ENCODE measurements at places on chromosomes 13 and 19.
A peak's percentile ranks its signal among the peaks of the same experiment; 100 is the strongest.

- DNase-seq: no peak
Observed at GRCh38 chr19:12996406-12997094, 1.3 kb downstream of the NFIX start.

DNA sequence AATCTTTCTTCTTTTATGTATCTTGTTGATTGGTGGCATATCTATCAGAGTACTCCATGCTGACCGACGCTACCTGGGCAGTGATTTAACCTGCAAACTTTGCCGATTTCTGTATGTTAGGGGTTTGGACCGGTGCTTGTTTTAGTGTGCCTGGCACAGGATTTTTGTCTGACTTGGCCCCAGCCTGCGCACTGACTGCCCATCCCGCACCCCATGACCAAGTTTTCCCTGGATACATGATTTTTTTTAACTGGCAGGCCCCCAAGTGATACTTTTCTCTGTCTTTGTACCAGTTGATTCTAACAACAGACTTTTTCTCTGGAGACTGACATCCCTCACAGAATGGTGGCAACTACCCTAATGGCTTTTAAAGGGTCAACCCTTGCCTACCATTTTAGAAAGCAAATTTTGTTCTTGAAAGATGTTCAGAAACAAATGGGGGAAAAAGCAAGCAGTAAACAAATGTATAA is 69.0 kb upstream of the C1QTNF9B start:
- DNase-seq: no peak

DNA sequence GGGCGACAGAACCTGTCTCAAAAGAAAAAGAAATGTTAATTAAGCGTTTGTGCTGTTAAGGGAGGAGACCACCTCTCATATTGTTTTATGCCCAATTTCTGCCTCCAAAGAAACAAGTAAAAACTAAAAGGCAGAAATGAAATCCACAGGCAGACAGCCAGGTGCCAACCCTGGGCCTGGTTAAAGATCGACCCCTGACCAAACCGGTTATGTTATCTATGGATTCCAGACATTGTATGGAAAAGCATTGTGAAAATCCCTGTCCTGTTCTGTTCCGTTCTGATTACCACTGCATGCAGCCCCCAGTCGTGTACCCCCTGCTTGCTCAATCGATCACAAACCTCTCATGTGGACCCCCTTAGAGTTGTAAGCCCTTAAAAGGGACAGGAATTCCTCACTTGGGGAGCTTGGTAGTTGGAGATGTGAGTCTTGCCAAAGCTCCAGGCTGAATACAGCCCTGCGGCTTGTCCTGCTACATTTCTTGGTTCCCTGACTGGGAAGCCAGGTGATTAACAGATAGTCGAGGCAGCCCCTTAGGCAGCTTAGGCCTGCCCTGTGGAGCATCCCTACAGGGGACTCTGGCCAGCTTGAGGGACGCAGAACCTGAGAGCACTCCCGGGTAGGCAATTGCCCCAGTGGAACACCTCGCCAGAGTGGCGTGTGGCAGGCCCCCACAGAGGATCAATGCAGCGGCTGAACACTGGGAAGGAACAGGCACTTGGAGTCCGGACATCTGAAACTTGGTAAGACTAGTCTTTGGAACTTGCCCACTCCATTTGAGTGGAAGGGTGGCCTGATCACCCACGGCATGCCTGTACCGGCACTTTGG is 748 bp upstream of the ZNF552 start:
- no peak for DNase-seq

DNA sequence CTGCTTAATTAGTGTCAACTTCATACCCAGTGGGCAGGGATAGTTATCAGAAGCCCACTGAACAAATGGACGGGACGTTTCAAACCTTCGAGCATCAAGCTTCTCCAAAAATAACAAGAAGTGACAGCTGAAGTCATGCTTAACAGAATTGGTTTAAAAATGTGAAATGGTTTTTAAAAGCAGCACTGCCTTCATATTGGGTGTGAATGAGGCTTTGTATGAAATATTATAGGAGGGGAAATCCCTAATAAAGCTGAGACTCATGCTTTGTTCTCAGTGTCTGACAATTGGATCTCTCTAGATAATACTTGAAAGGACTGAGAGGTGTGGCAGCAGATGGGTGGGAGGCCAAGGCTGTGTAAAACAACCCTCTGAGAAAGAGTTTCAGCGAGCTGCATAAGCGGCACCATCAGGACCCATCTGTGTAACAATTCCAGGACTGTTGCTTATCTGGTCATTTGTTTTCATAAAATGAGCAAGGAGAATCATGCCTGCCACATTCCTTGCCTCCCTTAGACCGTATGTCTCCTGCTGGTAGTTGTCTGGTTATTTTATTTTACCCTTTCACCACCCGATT is 667.7 kb downstream of the DIAPH3 start:
- no peak for DNase-seq

DNA sequence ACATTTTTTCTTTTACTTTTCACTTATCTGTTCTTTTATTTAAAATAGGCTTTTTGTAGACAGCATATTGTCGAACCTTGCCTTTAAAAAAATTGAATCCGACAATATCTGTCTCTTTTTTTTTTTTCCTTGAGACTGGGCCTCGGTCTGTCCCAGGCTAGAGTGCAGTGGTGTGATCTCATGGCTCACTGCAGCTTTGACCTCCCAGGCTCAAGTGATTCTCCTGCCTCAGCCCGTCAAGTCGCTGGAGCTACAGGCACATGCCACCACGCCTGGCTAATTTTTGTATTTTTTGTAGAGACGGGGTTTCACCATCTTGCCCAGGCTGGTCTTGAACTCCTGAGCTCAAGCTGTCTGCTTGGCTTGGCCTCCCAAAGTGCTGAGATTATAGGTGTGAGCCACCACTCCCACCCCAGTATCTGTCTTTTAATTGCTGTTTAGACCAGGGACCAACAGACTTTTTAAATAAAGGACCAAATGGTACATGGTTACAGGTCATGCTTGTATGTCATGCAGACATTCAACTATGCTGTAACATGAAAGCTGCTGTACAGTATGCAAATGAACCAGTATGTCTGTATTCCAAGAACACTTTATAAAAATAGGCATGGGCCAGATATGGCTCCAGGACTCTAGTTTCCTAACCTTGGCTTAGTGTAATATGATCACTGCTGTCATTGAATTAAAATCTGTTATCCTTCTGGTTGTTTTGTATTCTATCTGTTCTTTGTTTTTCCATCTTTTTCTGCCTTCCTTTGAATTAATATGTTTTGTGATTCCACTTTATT is 80.3 kb downstream of the GJA3 start:
- no peak for DNase-seq

- no peak for DNase-seq
Observed at GRCh38 chr13:71499944-71500514, 367.0 kb downstream of the DACH1 start.

- DNase-seq: peak; percentile 16
Observed at GRCh38 chr13:28820099-28821051, at the start of gene MTUS2. Gene MTUS2 (plus strand): TSS chr13:28820339.

DNA sequence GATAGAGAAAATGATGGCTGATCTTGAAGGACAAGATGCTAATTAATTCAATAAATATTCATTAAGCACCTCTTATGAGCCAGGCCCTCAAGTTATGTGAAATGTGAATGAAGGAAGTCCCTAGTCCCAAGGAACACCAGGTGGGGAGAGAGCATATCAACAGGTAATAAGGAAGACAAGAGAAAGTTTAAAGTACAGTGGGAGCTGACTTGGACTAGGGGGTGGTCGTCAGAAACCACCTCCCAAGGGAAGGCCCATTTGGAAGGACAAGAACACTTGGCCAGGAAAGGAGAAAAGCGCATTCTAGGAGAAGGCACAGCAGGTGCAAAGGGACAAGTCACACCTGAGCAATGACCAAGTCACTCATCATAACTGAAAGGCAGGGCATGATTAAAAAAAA is 72.7 kb downstream of the DOCK9 start:
- no peak for DNase-seq

GRCh38 chr19:18741124-18742121 is 49.7 kb downstream of the COMP start:
- DNase-seq: no peak

DNA sequence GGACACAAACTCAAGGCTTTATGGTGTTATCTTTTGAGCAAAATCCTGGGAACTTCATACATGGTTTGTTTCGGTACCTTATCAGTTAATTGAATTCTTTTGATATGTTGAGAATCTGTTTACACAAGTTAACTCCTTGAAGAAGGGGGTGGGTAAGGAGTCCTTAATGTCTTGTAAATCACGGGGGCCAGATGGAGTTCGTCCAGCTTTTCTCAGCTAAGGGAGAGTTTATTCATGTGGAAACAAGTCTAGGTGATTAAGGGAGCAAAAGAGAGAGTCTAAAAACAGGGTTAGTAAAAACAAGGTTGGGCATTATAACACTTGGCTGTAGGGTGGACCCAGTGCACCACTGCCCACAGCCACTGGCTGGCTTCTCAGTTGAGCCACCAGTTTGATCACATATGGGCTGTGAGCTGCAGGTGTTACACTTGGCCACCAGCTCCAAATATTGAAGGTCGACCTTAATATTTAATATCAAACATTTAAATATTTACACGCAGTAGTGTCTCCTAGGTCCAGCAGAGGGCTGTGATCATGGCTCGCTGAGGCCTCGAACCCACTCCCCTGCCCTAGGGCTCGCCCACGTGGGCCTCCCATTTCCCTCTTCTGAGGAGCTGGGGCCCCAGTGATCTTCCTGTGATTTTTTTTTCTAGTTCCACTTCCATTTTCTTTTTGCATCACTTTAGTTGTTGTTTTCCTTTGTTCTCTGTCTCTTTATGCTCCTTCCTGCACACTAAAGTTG is 21.0 kb upstream of the ZNF43 start:
- DNase-seq: no peak

GRCh38 chr13:79846386-79846785 is 365.4 kb downstream of the NDFIP2 start:
- no peak for DNase-seq

DNA sequence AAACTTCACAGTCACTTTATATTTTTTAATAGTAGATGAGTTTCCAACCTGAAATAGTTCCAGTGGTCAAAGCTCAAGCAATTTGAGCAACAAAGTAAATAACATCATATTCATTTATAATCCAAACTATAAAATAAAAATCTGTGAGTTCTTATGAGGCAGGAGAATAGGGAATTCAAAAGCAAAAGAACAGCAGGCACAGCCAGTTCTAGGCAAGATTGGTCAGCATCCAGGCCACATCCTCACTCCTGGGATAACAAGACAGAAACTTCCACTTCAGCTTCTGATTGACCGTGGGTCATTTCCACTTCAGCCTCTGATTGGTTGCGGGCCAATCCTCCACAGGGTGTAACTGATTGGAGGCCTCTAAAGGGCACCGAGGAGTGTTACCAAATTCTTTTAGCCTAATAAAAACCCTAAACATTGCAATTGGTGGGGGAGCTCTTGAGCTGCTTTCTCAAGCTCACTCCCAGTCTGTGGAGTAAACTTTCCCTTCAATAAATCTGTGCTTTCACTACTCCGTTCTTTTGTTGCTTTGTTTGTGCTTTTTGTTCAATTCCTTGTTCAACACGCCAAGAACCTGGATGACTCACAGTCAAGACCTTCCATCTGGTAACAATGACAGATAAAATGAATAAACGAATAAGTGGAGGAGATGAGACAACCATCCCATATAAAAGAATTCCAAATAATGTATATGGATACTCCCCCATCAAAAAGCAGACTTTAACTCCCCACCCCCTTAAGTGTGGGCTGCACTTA is 42.6 kb upstream of the AMER2 start:
- DNase-seq: no peak

- no peak for DNase-seq
Observed at GRCh38 chr19:19105365-19106055, 32.8 kb downstream of the TMEM161A start.

GRCh38 chr13:71831716-71832115 is 35.3 kb downstream of the DACH1 start:
- no peak for DNase-seq

DNA sequence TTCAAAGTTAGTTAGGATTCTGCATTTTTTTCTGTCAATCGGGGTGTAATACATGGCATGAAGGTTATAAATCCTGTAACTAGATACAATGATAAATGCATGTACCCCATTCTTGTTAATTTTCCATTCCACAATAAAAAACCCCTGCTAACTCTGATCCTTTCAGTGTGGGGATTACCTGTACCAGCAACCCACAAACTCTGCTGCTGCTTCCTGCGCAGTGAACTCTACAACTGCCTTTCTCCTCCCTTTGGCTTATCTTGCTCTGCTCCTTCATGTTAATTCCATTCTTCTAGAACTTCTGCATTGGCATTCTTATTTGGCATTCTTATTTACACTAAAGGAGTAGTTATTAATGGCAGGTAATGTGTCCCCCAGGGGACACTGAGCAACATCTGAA is 273.1 kb downstream of the KLF12 start:
- DNase-seq: no peak

DNA sequence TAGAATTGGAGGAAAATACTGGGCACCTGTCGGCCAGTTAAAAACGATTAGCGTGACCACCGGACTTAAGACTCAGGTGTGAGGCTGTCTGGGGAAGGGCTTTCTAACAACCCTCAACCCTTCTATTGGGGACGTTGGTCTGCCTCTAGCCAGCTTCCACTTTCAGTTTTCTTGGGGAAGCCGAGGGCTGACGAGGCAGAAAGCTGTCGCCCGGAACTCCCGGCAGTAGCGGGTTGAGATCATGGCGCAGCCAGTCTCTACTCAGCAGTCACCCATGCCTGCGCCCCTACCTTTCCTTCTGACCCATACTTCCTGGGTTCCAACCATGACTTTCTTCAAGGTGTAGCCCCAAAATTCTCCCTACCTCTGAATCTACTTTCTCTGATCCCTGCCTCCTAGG is 1424.1 kb downstream of the SLITRK1 start:
- no peak for DNase-seq

DNA sequence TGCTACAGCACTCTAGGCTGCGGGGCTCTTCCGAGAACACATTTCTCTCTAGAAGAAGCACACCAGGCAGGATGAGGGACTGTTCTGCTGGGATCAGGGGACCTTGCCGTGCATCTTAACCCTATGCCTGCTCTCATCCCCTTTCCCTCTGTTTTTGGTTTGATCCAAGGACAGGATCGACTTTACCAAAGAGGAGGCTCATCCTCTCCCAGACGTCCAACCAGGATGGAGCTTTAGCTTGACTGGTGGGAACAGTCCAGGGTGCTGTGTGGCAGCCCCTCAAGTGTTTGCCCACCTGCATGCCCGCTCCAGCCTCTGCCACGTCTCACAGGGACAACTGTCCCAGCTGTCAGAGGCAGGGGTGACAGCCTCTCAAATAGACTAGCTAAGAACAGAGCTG is 42.3 kb upstream of the KCTD15 start:
- DNase-seq: no peak

- DNase-seq: no peak
Observed at GRCh38 chr19:3333662-3334061, 32.7 kb upstream of the NFIC start.
